ENCODE measurements at places on chromosomes 1 and 21. TPM values are rescaled to one million over a fixed set of nuclear protein-coding genes. Genes with fewer than 3 reads are reported as not detected.

GRCh38 chr1:200971955-200972711 lies 51.4 kb downstream of the KIF21B start:
- peak; percentile 58 for DNase-seq

- no peak for DNase-seq
These were observed 8.1 kb upstream of the DPH2 start for GRCh38 chr1:43961692-43962091.

GRCh38 chr21:20257052-20257740 lies 741.0 kb upstream of the NCAM2 start:
- DNase-seq = no peak

GRCh38 chr21:38470755-38471154 lies 27.5 kb downstream of the ERG start:
- DNase-seq = no peak

GRCh38 chr1:234499119-234499942 lies 20.4 kb upstream of the TARBP1 start:
- peak; percentile 88 for DNase-seq

Gene DCST1
- 0.88 TPM for total RNA-seq

All from Peyer's patch (tissue), 4 donors.